ENCODE measurements at places on chromosomes 4 and X.
A peak's percentile ranks its signal among the peaks of the same experiment; 100 is the strongest.

- no peak for ATAC-seq
Measured at GRCh38 chr4:55722132-55722531, 86.0 kb upstream of the NMU start.

- no peak for ATAC-seq
Measured at GRCh38 chr4:159027535-159027934, 75.3 kb upstream of the RAPGEF2 start.

- ATAC-seq = peak; percentile 63
Measured at GRCh38 chr4:124713185-124713592, 657 bp upstream of the ANKRD50 start.

DNA sequence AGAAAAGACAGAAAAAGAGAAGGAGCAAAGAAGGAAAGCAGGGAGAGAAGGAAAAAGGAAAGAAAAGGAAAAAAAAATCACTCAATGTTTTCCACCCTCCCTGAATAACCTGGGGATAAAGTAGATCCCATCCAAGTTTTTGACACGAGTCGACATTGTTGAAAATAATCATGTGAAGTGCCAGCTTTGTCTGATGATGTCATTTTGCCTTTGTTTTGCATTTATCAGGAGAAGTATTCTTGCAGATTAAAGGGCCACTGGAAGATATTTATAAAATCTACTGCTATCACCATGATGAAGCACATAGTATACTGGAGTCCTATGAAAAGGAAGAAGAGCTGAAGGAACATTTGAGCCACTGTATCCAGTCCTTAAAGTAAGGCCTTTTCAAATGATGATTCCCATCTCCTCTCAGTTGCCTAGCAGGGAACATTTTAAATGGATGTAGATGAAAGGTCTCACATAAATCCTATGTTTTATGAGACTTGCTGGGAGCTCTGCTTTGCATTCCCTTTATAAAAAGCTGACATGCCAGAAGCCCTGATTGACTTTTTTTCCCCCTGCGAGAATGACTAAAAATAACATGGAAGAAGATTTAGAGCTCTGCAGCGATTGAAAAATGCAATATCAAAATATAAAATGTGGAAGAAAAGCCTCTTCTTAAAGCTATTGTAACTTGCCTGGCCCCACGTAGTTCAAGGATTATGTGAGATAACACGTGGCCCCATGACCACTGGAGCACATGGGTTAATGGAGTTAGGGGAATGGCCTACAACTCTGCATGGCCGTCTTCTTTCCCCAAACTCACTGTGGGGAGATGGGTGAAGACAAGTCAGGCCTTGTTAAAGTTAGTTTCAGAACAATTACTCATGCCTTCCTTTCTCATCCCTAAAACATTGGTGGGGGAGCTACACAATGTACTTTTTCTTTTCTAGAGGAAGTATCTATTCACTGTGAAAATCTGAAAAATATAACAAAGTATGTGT, 77.5 kb downstream of the INTS12 start:
- no peak for ATAC-seq

- 0 out of 3 replicates have a peak, but pooled peaks have one; percentile 44 for ATAC-seq
Measured at GRCh38 chr4:185874516-185875230, 62.7 kb upstream of the SORBS2 start.

DNA sequence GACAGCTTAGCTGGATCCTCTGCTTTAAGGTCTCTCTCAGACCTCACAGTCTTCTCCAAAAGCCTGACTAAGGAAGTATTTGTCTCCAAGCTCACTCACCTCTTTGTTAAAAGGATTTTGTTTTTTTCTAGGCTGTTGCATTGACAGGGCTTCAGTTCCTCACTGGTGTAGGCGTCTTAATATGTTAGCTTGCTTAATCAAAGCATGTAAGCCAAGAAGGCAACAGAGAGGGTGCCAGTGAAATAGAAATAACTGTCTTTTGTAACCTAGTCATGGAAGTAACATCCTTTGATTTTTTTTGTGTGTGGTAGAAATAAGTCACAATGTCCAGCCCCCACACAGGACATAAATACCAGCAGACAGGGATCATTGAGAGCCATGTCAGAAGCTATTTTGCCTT, 58.8 kb downstream of the FIP1L1 start:
- ATAC-seq = no peak

- no peak for ATAC-seq
Measured at GRCh38 chr4:35358001-35358584, 886.2 kb downstream of the ARAP2 start.

DNA sequence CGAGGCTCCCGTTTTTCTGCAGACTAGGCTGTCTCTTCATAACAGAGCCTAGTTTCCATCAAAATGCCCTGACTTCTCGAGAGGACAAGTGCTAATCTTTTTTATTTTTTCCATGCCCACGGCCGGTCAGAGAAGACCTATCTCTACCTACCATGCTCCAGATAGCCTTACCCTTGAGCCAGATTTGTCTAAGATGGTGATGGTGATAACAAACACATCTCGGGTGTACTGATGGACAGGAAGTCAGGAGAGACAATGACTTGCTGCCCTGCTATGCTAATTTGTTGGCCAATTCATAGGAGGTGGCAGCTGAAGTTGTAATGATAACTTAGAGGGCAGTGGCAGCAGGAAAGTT, 42.2 kb upstream of the NKRF start:
- no peak for ATAC-seq

GRCh38 chrX:133290076-133290475, 71.9 kb upstream of the TFDP3 start:
- ATAC-seq = no peak
